ENCODE measurements at places on chromosomes 4 and X.

DNA sequence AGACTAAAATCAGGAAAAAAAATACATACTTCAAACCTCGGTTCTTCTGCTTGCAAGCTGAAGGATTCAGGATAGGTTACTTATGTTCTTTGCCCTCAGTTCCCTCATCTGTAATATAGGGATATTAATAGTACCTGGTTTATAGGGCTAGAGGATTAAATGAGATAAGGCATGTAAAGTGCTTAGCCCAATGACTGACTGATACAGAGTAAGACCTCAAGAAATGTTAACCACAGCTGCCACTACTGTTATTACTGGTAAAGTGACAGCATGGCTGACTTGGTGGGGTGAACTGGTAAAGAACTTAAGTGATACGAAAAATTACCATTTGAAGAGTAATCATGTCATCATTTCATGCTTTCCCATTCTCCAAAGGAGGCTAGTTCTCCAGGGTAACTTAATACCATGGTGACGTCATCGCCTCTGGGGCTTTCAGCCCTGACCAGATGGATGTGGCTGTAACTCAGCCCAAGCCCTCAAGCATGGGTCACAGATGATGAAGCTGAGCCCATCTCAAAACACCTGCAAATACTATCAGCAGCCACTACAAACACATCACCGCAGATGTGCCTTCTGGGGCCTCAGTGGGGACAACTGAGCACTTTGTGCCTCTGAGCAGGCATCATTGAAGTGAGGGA, 44.5 kb upstream of the SCML1 start:
- DNase-seq: no peak

GRCh38 chr4:67546971-67547370, 1.7 kb upstream of the CENPC start:
- DNase-seq: no peak

GRCh38 chr4:17204908-17205307, 306.5 kb upstream of the LDB2 start:
- DNase-seq: no peak

- DNase-seq: no peak
Observed at GRCh38 chr4:82918091-82918490, 17.6 kb downstream of the THAP9 start.

DNA sequence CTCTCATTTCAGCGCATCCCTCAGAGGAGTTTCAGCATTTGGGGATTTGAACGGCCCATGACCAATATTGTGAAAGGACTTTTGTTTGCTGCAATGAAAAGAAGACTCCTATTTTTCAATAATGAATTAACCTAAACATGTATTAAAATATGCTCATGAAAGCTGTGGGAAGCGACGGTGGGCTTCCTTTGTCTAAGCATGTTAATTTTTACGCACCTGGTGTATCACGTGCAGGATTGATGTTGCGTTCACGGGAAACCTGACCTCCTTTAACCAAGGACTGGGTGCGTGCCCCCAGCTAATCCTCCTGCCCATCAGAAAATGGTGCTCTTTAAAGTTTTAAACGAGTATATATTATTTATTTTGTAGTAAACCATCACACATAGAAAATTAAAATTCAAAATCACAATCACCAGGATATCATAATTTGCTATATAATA, 590 bp upstream of the CCDC110 start:
- no peak for DNase-seq

GRCh38 chrX:100830547-100830946, 10.4 kb downstream of the CSTF2 start:
- DNase-seq: no peak
